ENCODE measurements at places on chromosomes 11 and 22.
A peak's percentile ranks its signal among the peaks of the same experiment; 100 is the strongest.

GRCh38 chr11:6844356-6844755, 1.1 kb upstream of the OR10A5 start:
- DNase-seq, result no peak

GRCh38 chr11:69641681-69642548, 959 bp downstream of the CCND1 start:
- DNase-seq, result no peak

- no peak for DNase-seq
Observed at GRCh38 chr22:44895296-44896055, 114.3 kb downstream of the PHF21B start.

DNA sequence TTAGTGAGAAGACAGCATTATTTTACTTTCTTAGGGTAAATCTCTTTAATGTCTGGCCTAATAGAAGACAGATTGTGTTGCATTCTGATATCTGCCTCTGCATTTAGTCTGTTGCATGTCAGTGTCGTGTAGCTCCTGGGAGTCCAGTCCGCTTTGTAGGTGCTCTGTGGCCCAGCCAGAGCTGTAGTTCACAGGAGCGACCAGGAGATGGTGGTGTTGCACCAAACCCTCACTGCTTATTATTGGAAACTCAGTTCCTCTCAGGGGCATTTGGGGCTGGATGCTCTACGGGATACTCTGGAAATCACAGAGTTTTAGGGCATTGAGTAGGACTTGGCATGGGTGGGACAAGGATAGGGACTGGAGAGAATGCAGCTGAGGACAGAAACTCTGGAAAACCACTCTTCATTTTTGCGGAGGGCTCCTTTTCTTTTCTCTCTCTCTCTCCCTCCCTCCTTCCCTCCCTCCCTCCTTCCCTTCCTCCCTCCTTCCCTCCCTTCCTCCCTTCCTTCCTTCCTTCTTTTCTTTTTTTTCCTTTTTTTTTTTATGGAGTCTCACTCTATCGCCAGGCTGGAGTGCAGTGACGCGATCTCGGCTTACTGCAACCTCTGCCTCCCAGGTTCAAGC, 21.7 kb downstream of the MIAT start:
- DNase-seq, result peak; percentile 30

DNA sequence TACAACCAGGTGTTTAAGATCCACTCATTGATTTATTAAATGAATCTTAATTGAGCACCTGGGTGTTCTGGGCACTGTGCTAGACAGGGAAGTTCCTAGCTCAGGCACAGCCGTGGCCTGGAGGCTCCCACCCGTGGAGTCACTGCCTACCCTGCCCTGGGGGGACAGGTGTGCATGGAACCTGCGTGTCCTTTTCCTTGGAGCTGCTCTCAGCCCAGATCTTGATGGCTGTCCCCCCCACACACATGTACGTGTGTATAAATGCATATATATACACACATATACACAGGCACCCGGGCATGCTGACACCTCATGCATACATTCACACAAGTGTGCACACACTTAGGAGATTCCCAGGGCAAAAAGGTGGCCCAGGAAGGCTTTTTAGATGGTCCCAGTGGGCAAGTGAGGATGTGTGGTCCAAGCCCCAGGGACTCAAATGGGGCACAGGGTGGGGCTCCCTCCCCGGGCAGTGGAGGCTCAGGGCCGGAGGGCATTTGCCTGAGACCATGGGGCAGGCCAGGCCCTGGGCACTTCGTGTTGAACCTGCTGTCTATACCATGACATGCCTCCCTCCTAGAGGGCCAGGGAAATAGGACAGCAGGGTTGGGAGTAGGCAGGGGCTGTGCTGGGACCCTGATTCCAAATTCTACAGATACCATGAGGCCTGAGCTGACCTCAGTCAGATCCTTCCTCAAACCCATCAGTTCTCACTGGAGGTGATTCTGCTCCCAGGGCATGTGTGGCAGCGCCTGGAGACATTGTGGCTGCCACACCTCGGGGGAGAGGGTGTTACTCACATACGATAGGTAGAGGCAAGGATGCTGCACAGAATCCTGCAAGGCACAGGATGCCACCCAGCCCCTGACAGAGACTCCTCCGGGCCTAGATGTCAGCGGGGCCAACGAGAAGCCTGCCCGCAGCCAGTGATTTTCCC, 77.8 kb downstream of the BCR start:
- DNase-seq, result no peak

DNA sequence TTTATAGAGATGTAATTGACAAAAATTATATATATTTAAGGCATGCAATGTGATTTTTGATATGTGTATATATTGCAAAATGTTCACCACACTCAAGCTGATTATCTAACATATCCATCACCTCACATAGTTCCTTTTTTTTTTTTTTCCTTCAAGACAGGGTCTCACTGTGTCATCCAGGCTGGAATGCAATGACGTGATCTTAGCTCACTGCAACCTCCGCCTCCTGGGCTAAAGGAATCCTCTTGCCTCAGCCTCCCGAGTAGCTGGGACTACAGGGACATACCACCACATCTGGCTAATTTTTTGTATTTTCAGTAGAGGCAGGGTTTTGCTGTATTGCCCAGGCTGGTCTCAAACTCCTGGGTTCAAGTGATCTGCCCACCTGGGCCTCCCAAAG, 65.1 kb upstream of the SLC35C1 start:
- DNase-seq, result no peak

GRCh38 chr11:128632141-128632791, 44.9 kb upstream of the ETS1 start:
- no peak for DNase-seq

GRCh38 chr22:47929646-47930185, 1167.3 kb downstream of the TBC1D22A start:
- DNase-seq, result no peak

DNA sequence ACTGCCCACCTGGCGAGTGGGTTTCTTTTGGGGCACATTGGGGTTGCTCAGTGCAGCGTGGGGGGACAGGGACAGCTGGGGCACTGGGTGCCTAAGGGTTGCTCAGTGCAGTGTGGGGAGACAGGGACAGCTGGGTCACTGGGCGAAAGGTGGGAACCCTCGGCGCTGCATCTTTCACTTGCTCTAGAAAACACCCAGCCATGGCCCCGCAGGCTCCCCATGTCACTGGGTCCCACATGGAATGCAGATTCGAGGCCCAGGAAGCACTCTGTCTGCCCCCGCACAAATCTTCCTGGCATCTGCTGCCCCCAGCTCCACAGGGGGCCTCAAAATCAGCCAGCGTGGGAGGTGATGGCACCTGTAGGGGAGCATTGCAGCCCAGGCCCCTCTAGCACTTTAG, 229.3 kb downstream of the BRD1 start:
- no peak for DNase-seq

DNA sequence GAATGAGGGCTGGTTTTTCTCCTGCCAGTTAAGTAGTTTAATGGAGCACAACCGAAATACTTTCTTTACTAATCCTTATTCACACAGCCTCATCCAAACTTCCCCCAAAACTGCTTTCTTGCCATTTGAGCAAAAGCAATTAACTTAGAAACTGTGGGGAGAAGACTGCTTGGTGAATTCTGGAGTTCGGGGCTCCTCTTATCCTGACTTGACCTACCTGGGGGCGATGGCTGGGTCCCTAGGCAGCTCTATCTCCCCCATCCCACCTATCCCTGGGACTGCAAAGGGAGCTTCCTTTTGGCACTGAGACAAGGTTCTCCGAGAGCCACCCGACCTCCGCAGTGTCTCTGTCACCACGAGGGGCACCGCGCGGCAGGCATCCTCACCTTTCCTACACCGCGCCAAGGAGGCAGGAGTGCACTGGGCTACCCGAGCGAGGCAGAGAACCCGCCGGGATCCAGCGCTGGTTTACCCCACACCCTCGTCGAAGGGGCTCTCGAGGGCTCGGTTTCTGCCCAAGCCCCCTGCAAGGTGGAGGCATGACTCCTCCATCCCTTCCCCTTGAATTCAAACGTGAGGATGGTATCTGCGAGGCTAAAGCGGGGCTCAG, 759 bp downstream of the DESI1 start:
- no peak for DNase-seq

- DNase-seq, result no peak
Observed at GRCh38 chr11:71140206-71140919, 112.0 kb downstream of the SHANK2 start.

DNA sequence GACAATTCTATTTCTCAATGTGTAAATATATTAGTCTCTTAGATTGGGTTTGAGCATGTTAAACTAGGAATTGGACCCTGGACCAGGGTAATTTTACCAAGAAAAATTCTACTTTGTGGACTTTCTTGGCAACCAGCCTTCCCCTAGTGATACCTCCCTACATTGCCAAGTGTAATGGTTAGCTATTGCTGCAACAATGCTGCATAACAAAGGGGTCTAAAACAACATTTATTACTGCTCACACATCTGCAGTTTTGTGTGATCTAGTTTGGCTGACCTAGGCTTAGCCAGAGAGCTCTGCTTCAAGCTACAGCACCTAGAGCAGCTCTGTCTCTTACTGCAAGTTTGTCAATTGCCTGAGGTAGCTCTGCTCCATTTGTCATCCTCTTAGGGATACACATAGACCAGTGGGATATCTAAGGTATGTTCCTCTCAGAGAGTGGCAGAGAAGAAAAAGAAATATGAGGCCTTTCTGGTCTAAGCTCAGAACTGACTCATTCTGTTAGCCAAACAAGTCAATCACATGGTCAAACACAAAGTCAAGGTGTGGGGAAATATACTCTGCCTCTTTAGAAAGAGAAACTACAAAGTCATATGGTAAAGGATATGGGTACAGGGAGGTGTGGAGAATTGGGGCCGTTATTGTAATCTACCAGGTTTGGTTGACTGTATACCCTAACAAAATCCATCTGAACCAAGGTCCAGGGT, 2.0 kb upstream of the LAYN start:
- no peak for DNase-seq

DNA sequence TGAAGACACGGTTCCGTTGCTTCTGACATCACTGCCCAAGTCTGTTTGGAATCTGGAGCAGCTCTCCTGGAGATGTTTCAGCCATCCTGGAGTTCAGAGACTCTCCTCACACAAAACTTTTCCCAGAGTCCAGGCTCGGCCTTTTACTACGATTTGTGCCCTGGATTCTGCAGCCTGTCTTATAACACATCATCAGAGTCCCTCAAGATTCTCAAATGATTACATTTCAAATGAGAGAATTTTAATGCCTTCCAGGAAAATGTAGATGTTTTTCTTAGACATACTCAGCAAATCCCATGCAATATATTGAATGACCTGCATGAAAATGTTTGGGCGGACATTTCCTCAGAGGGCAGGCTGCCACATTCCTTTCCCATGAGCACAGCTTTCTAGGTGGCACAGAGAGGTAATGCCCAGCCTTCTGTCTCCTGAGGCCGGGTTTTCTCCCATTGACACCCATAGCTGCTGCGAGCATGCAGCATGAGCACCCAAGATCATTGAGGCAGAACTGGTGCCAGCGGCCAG, 129.1 kb downstream of the SNX19 start:
- DNase-seq, result no peak

GRCh38 chr22:23529166-23530103, 50.7 kb downstream of the IGLL1 start:
- no peak for DNase-seq

GRCh38 chr11:78622666-78623065, 48.0 kb upstream of the NARS2 start:
- no peak for DNase-seq

- DNase-seq, result no peak
Observed at GRCh38 chr22:26550498-26551033, 38.3 kb upstream of the TFIP11 start.

DNA sequence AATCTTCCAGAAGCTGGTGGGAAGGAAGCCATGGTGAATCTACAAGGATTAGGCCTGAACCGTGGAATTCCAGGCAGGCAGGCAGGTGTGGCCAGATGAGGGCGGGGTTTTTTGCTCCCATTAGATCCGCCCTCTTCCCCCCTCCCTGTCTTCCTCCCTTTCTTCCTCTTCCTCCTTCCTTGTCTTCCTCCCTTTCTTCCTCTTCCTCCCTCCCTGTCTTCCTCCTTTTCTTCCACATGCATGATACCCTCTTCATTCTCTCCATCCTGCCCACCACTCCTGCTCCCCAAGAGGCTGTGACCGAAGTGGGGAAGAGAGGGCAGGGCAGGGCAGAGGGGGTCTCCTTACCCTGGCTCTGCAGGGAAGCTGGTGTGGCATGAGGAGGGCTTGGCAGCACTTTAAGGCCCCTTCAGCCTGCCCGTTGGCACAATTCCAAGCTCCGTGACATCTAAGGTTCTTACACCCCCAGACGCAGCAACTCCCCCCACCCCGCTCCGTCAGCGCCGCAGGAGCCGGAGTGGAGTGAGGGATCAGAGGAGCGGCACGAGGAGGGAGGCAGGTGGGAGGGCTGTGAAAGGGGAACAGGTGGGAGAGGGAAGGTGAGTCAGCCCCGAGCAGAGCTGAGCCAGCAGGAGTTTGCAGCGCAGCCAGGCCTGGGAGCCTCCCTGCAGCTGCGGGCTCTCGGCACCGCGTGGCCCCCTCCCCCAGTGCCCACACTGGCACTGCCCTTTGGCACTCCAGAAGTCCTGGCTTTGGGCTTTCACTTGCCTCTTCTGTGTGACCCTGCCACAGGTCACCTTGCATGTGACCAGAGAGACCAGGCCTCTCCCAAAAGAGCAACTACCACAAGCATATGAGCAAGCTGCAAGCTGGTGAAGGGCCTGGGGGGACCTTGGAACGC, 32.1 kb downstream of the KCNJ4 start:
- no peak for DNase-seq

GRCh38 chr11:19868281-19868821, 155.7 kb downstream of the NAV2 start:
- DNase-seq, result no peak

GRCh38 chr11:45993531-45994001, 71.1 kb downstream of the LARGE2 start:
- no peak for DNase-seq

DNA sequence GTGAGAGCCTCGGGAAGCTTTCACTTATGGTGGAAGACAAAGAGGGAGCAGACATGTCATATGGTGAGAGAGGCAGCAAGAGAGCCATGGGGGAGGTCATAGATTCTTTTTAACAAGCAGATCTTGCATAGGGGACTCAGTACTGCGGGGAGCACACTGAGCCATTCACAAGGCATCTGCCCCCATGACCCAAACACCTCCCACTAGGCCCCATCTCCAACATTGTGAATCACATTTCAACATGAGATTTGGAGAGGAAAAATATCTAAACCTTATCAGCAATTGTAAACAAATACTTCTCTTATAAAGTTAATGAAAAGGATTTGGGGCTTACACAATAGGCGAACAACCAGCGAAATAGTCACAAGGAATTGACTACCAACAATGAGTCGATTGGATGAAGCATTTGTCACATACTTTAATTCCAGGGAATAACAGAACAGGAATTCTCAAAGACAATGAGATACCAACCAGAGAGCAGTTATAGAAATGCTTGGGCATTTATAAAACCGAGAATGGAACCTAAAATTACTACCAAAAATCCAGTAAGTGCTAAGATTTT, 7.3 kb downstream of the DDI1 start:
- DNase-seq, result no peak

GRCh38 chr22:20989323-20990138, 7.4 kb downstream of the LZTR1 start:
- DNase-seq, result no peak

GRCh38 chr22:30492144-30492543, 13.4 kb downstream of the SEC14L4 start:
- no peak for DNase-seq

- DNase-seq, result no peak
Observed at GRCh38 chr11:6497069-6497839, at the start of gene DNHD1. Gene DNHD1 (plus strand): TSS chr11:6497280. CDS start chr11:6498216, 936 bp downstream.

- DNase-seq, result no peak
Observed at GRCh38 chr22:30186041-30186440, 60.5 kb downstream of the LIF start.

Data from activated naive CD8-positive, alpha-beta T cell treated with anti-CD3 and anti-CD28 coated beads, Interleukin-2, amount 50 U/mL, for 16 hours (primary cell).